T-helper 2 cell (primary cell): ENCODE measurements at places on chromosomes 1 and 21.

DNA sequence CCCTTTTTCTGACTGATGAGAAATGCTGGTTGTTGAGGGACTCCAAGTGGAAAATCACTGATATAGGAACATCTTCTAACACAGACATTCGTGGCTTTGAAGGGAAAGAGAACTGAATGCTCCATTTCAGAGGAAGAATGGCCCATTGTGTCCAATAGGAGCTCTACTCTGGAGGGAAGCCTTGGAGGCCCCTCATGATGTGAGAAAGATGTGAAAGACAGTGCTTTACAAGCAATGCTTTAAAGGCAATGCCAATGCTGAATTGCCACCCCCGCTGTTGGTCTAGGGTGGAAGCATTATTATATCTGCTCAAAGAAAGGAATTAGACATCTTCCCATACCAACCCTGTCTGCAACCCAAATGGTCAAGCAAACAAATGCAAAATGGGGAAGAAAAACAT, 13.7 kb downstream of the NMNAT2 start:
- DNase-seq = no peak

- DNase-seq = peak; percentile 52
Measured at GRCh38 chr1:19799230-19800075, at the start of gene TMCO4. TMCO4 (minus strand) TSS chr1:19799916; CDS start chr1:19780758, 19,158 bp downstream.

DNA sequence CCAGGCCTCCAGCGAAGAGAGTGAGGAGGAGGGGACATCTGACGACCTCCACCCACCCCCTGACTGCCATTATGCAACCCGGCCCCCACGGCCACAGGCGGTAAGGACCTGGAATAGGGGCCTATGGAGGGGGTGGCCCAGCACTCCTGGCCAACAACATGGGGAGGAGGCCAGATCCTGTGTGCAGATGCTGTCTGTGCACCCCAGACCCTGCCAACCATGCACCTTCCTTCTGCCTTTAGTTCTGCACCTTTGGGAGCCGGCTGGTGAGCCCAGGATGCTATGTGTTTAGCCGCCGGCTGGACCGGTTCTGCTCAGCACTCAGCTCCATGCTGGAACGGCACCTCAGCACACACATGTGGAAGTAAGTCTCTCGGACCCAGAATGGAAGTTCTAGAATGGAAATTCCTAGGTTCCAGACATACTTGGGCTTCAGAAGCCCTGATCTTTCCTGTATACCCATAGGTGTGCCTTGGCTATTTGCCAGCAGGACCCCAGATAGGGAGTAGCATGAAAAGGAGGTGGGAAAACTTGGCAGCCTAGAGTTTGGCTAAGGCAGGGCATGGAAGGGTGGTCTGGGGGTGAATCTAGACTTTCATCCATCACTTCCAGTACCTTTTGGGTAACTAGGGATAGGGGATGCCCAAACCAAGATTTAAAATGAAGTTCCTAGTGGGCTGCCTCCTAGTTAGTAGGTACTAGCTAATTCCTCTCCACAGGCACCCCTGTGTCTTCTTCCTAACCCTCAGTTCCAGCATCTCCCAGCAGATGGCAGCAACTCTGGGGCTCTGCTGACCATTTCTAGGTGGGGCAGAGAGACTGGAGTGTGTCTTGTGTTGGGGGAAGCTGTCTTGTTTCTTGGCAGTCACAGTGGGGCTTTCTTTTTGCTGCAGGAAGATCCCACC, 3.6 kb upstream of the CYB561D1 start:
- DNase-seq = peak; percentile 57

GRCh38 chr21:22019766-22020165, 1021.6 kb downstream of the NCAM2 start:
- DNase-seq = no peak

- no peak for DNase-seq
Measured at GRCh38 chr1:164622068-164622845, 63.3 kb downstream of the PBX1 start.

DNA sequence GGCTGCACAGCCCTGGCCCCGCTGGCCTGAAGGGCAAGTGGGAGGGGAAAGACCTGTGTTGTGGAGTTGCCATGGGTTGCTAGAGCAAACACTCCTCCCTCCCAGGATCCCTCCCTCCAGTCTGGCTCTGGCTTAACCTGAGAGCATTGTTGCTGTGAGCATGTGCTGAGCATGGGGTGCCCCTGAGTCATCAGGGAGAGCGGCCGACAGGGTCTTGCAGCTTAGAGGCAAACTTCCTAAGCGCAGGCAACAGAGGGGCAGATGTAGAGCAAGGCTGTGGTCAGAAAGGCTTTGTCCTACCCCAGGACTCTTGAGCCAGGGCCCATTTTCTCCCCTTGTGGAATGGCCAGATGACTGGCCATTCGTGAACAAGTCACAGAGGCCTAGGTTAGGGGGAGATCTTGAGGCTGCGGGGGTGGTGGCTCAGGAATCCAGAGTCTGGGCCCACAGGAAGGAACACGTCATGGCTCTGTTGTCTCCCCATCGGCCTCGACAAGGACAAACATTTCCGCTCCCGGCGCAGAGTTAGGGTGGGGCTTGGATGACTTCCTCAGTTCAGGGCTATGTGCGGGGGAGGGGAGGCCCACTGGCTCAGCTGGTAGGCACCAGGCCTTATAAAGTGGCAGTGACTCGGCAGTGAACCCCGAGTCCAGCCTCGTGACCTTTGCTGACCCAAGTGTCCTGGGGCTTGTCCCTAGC, 362 bp upstream of the DYNLT4 start:
- DNase-seq = peak; percentile 68

DNA sequence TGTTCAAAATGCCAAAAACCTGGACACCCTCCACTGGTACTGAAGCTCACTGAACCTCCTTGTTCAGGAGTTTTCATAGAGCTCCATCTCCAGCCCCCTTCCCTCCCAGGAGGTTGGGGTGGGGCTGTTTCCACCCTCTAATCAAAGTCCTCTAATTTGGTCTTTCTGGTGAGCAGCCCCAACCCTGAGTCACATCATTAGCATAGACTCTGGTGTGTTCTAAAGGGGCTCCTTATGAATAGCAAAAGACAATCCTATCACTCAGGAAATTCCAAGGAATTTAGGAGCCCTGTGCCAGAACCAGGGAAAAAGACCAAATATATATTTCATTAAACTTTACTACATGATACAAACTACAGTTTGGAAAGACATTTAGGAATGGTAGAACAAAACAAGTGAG, 13.2 kb upstream of the UBE4B start:
- DNase-seq = no peak

- DNase-seq = no peak
Measured at GRCh38 chr1:224846119-224846907, 83.2 kb upstream of the DNAH14 start.

DNA sequence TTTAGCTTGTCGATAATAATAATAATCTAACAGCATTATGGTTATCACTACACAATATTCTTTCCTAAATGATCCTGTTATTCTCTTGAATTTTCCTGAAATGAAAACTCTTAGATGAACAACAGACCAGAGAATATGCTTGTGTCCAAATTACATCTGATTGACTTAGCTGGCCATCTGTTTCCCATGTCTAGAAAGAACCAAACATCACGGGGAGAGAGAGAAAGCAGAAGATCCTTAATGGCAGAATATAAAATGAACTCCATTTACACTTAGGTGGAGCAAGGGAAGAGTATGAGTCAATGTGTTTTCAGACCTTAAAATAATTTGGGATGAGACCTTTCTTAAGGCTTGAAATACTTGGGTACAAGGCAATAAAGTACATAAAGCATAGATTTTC, 162.2 kb downstream of the DSCAM start:
- no peak for DNase-seq

GRCh38 chr1:189121941-189122340, 1355.7 kb downstream of the BRINP3 start:
- no peak for DNase-seq

- no peak for DNase-seq
Measured at GRCh38 chr1:209772126-209772525, 12.2 kb downstream of the C1orf74 start.

GRCh38 chr1:25178917-25179561, 53.3 kb downstream of the SYF2 start:
- DNase-seq = no peak

DNA sequence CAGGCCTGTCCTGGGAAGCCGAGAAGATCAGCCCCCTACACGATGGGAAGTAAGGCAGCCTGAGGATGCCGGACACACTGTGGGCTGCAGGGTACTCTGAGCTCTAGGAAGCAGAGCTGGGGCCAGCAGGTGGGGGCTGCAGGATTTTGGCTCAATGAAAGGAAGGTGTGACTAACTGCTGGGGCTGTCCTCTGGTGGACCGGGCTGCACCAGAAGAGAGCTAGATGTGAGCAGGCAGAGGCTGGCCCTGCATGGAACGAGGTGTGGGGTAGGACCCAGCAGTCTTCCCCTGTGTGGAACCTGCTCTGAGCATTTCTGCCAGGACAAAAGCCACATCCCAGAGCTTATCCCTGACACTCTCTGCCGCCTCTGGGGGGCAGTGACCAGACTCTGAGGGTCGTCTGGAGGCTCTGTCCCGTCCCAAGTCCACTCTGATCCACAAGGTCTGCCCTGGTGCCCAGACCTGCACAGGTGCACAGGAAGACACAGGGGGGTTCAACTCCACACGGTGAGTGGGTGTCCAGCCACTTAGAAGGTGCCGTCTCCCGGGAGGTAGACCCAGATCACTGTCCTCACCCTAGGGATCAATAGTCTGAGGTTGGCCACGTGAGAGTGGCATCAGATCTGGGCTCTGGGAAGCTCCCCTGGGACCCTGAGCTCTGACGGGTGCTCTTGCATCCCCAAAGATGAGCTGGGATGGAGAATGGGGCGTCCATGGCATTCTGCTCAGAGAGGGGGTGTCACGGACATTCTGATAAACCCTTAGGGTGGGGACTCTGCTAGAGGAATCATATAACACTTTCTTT, 187.6 kb upstream of the VAMP3 start:
- DNase-seq = no peak

GRCh38 chr21:45636951-45637646, 6.4 kb upstream of the PCBP3 start:
- no peak for DNase-seq

DNA sequence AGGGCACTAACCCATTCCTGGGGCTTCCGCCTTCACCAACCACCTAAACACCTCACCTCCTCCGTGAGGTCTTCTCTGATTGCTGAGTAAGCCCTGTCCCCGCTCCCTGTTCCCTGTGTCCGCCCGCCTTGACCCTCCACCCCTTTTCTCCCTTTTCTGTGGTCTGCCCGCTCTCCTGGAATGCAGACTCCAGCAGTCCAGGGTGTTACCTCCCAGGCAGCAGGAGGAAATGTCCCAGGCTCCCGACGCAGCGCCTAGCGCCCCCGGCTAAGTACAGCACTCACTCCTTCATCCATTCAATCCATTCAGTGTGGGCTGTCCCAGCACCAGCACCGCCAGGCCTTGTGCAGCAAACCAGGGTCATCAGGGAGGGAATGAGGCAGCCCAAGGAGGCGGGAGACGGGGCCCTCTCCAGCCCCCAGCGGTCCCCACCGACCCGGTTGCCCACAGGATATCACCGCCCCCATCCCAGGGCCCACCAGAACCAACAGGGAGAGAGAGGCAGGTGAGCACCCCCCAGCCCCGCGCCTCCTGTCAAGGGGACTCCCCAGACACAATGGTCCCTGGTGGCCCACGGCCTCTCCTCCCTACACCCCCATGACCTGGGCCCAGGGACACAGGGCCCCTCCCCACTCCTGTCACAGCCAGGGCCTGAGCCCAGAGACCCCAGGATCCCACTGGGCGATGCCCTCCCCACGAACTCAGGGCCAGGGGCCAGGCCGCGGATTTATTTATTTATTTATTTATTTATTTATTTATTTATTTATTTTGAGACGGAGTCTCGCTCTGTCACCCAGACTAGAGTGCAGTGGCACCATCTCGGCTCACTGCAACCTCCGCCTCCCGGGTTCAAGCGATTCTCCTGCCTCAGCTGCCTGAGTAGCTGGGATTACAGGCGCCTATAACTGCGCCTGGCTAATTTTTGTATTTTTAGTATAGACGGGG, 10.2 kb downstream of the TNFRSF14 start:
- DNase-seq = no peak

DNA sequence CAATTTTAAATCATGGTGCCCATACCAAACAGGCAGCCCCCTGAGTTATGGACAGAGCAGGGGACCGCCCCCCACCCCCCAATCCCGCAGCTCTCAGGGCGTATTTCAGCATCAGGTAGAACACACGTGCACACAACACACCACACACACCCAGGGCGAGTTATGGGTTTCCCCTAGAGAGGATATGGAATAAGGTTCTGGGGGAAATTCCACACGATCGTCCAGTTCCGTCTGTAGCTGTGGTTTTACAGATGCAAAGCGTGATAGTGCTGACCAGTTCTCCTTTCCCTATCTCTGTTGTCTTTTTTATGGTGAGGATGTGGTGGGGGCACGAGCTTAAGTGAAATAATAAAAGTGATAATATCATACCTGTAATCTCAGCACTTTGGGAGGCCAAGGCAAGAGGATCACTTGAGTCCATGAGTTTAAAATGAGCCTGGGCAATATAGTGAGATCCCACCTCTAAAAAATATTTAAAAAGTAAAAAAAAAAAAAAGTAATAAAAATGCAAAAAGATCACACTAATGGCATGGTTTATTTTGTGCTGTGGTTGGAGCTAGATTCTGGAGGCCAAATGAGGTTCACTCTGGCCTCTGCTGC, 25.1 kb downstream of the C2CD2 start:
- DNase-seq = no peak

DNA sequence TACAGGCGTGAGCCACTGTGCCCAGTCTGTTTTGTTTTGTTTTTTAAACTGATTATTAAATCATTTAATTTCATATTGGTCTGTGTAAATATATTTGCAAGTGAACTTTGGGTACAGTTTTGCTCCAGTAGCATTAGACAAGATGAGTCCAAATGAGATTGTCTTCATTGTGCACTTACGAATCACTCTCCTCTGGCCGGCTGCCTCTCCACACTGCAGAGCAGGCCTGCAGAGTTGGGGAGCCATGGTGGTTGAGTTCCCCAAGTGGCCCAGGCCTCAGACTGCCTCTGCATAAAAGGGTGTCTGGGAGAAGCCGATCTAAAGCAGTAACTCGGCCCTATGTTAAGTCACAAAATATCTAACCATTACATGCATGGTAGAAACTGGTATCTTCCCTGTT, 74.8 kb downstream of the ATP5PO start:
- no peak for DNase-seq

DNA sequence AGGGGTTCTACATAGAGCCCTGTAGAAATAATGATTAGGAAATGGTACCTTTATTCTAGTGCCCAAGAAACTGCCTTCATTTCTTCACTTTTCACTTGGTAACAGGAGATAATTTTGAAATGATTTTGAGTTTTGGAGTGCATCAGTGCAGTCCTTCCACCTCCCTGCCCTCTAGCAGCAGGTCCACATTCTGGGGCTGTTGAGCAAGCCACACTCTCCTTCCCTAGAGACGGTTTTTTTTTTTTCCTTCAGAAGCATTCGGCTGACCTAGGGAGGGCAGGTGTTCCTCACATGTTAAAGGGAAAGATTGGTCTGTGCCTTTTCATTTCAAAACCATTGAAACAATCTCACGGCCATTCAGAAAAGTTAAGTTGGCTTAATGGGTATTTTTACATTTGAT, 39.8 kb downstream of the SLC37A1 start:
- no peak for DNase-seq

- DNase-seq = no peak
Measured at GRCh38 chr1:14110040-14110439, 410.1 kb downstream of the PRDM2 start.

DNA sequence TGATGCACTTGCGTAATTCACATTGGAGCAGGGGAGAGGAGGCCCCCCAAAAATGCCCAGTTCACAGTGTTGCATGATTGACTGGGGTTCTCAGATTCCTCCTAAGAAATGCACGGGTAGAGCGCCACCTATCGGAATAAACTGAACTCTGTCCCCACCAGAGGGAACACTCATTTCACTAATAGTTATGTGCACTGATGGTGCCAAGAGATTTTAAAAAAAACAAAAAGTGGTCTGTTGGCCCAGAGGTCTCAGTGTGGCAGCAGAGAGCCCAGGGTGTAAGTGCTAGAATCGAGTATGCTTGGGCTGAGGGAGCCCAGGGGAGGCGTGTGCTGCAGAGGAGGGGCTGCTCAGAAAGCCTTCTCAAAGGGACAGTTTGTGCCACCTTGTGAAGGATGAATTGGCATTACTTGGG, 6.9 kb downstream of the PINK1 start:
- DNase-seq = no peak
